Activated CD4-positive, alpha-beta T cell treated with anti-CD3 and anti-CD28 coated beads, Interleukin-2, amount 50 U/mL, for 4 hours (primary cell): ENCODE measurements at places on chromosomes 7 and 10.
A peak's percentile ranks its signal among the peaks of the same experiment; 100 is the strongest.

- peak; percentile 62 for DNase-seq
Observed at GRCh38 chr10:71771821-71772617, 1.3 kb downstream of the VSIR start.

GRCh38 chr10:98293550-98294269 lies 25.7 kb upstream of the LOXL4 start:
- DNase-seq: no peak

GRCh38 chr7:39810710-39811109 lies 139.3 kb upstream of the CDK13 start:
- DNase-seq: no peak

- no peak for DNase-seq
Observed at GRCh38 chr7:437329-438251, 82.1 kb downstream of the PDGFA start.

DNA sequence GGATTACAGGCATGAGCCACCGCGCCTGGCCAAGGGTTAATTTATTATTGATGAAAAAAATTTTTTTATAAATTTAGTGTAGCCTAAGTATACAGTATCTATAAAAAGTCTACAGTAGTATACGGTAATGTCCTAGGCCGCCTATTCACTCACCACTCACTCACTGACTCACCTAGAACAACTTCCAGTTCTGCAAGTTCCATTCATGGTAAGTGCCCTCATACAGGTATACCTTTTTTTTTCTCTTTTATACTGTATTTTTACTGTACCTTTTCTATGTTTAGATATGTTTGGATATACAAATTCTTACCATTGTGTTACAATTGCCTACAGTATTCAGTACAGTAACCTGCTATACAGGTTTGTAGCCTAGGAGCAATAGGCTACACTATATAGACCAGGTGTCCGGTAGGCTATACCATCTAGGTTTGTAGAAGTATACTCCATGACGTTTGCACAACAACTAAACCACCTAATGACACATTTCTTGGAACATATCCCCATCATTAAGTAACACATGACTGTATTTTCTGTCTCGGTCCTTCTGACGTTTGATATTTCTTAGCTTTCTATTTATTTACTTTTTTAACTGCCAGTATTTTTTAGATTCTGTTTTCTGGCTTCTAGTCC lies 23.4 kb downstream of the IRF5 start:
- no peak for DNase-seq

DNA sequence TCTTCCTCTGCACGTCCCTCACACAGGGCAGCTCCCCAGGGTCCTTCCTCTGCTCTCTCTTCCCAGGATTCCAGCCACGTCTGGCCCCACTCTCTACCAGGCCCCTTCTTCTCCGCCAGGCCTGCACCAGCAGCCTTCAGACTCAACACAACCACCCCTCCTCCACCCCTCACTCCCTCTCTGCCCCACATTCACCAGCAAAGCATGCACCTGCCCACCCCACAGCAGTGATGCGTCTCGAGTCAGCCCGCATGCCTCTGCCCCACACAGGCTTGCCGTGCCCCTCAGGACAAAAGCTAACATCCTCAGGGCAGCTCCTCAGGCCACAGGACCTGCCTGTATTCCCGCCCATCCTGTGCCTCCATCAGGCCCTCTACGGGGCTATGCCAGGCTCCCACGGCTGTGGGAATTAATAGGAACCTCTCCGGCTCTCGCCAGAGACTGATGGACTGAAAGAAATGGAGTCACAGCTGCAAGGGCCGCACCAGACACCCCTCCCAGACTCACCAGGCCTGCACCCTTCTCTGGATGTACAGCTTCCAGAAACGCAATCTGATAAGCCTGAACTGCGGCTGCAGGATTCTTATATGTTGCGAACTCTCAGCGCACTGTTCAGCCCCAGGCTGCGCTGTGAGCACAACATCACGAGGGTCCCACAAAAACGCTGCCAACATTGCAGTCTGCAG lies 100.1 kb downstream of the CYTH3 start:
- DNase-seq: no peak

DNA sequence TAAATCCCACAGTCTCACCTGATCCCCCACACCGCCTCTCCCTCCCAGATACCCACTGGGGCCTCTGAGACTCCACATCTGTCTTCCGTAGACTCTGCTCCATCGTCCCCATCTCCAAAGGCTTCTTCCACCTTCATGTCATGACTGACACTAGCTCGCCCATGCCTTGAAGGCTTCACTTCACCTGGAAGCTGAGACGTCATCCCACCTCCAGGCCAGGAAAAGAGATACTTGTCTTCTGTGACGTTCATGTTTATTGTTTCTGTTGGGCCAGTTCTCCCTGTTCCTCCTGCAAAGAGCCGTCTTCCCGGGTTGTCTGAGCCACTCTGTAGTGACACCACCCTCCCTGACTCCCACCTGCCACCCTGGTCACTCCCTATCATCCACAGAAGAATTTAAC lies 3.6 kb upstream of the ZNF862 start:
- DNase-seq: no peak

- no peak for DNase-seq
Observed at GRCh38 chr10:95441547-95441923, 119.6 kb downstream of the SORBS1 start.

DNA sequence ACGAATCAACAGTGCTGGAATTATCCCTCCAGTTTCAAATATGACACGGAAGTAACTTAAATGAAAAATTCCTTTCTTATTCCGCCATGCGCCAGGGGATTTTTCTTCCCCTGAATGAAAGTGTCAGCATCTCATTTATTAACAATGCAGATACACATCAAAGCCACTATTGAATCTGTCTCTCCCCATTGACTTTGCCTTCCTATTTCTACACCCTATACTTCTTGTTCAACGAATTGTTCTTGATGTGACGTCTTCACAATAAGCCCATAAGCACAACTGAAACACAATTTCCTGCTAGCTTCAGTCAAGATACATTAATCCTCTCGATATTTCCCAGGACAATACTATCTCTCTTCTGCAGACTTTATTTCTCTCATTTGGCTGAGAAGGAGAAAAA lies 253.5 kb downstream of the ADARB2 start:
- DNase-seq: no peak

DNA sequence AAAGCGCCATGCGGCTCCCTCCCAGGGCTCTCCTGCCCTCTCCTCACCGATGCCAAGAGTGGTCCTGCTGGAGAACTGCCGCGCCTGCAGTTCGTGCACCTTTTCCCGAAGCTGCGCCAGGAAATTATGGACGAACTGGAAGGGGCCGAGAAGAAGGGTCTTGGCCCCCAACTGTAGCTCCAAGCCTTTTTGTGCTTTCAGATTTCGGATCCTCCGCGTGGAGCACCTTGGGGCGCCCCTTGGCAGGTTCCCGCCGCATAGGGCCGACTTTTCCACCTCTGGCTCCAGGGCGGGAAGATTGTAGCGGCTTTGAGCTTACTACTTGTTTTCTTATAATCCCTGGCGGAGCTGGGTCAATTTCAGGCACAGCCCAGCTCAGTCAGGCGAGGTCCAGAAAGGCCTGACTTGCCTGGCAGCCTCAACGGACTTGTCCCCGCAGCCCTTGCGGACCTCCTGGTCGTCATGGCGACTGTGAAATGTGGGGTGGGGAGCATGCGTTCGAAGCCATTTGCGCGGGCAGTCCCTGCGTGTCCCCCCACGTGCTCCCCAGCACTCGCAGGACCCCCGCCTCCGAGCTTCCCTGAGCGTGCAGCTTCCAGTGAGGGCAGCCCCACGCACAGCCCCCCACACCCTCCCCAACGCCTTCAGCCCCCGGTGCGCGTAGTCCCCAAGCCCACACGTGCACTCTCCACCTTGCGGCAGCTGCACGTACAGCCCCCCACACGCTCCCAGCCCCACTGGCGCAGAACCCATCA lies 129.9 kb downstream of the KBTBD2 start:
- no peak for DNase-seq
